Smooth muscle cell of bladder (primary cell): ENCODE measurements at places on chromosomes 3 and 15. TPM values are rescaled to one million over a fixed set of nuclear protein-coding genes. Genes with fewer than 3 reads are reported as not detected.

The MAGI1 gene
- total RNA-seq, result 15.5 and 36.0 TPM in 2 replicates

The SOX2 gene
- not detected in 2 replicates for total RNA-seq

The MLF1 gene
- total RNA-seq, result 8.1 and 12.9 TPM in 2 replicates

The RASGRP1 gene
- 0.37 and 0.43 TPM in 2 replicates for total RNA-seq

The CCR9 gene
- total RNA-seq, result not detected in 2 replicates

The SLC22A13 gene
- total RNA-seq, result 0.14 and 0.28 TPM in 2 replicates

The KCNMB2 gene
- not detected in 2 replicates for total RNA-seq

The PRTG gene
- 1.6 and 2.4 TPM in 2 replicates for total RNA-seq

The GOLGA8O gene
- 0.37 and 0.85 TPM in 2 replicates for total RNA-seq

The SYNPR gene
- not detected in 2 replicates for total RNA-seq

The GP5 gene
- total RNA-seq, result 0.09 and 0.14 TPM in 2 replicates

The CHST14 gene
- 5.7 and 7.9 TPM in 2 replicates for total RNA-seq

The LHFPL4 gene
- total RNA-seq, result 0.09 TPM in 1 of 2 replicates, not detected in the other

The PLS1 gene
- total RNA-seq, result 0.14 and 0.37 TPM in 2 replicates
